H1 (cell line): ENCODE measurements at places on chromosomes 2 and 18.

DNA sequence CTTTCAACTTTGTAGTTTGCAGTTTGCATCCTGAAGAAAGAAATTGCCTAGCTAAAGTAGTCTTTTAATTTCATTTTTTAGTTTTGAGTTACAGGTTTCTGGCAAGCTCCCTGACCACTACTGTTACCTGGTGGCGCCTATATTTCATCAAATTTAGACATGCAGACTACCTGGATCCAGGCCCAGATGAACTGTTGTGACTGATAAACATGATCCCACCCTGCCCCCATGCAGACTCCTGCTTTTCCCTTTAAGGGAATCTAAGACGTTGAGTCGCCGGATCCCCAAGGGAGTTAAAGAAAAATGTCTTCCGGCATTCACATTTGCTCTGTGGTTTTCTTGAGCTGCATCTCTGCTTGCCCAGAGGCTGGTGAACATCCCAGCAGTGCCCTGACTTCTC is 22.2 kb downstream of the METAP1D start:
- no peak for DNase-seq

GRCh38 chr2:35443087-35443486 is 912.5 kb upstream of the CRIM1 start:
- DNase-seq = no peak

- no peak for DNase-seq
Observed at GRCh38 chr2:71710367-71711132, 257.2 kb downstream of the DYSF start.

DNA sequence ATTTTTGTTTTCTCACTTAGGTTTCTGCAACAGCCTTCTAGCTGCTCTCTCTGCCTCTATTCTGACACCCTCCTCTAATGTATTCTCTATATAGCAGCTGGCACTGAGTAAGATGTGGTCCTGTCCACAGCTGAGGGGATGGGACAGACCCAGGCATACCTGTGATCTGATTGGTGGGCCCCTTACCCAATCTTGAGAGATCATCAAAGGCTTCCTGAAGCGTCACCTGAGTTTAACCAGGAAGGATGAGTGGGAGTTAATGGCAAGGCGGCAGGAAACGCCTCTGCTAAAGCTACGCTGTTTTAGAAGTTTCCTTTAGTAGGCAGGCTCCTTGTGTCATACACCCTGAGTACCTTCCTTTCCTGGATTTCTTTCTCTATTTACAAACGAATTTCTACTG is 5.7 kb upstream of the TET3 start:
- no peak for DNase-seq

DNA sequence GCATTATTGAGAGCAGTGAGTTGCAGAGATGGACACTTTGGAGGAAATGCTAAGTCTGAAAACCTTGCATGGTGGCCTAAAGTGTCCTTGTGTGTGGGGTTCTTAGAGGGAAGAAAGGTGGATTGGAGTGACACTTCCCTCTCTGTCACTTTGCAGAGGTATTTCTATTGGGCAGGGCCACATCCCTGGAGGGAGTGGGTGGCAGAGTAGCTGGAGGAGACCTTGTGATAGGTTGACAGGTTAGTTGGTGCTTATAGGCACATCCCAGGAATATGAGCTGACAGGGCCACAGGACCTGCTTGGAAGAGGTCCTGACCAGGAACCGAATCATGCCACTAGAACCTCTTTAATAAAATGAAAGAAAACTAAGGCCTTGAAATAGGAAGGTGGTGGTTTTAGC is 972 bp upstream of the IGFBP5 start:
- DNase-seq = no peak

DNA sequence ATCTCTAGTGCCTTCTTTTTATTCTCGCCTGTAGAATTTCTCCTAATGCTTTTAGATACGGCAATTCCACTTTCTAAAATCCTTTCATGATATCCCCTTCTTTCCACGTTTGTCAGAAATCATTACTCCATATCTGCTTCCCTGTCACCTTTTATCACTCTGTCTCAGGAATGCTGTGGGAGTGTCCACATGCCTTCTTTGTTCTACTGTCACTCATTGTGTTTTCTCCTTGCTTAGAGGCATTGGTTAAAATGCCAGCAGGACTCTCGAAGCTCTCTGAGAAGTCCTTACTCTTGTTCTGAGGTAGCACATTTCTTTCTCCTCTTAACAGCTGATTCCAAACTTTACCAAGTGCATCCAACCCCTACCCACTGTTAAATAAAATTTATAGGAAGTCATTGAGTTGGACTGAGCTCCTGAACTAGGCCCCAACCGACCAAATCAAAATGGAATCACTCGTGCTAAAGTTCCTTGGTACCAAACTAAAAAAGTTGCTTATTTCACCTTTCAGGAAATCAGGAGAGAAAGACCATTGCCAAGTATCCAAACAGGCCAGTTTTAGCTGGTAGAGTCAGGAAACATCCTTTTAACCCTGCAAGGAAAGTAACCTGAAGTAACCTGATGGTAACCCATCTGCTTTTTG is 10.6 kb upstream of the GALNT5 start:
- no peak for DNase-seq

DNA sequence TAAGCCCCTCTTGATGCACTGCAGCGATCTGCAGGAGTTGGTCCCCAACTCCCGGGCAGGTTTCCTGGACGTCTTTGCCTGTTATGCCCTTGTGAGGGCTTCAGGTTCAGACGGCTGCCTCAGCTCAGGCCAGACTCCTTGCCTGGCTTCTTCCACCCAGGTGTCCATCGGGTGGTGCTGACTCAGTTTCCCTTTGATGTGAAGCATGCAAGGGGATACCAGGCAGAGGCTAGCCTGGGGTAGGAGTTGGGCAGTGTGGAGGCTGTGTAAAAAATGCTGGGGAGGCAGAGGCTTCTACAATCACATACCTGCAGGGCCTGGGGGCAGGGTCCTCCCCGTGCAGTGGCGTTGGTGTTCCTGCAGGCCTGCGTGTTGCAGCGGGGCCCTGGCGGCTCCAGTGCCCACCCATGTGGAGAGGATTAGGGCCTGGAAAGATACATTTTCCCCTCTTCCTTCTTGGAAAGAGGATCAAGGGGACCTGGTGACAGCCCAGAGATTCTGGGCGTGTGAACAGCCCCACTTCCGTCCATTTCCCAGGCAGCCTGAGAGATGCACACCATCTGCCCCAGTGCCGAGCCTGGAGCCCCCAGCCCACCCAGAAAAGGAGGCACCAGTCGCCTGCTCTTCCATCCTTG is 338.3 kb downstream of the DYSF start:
- no peak for DNase-seq

DNA sequence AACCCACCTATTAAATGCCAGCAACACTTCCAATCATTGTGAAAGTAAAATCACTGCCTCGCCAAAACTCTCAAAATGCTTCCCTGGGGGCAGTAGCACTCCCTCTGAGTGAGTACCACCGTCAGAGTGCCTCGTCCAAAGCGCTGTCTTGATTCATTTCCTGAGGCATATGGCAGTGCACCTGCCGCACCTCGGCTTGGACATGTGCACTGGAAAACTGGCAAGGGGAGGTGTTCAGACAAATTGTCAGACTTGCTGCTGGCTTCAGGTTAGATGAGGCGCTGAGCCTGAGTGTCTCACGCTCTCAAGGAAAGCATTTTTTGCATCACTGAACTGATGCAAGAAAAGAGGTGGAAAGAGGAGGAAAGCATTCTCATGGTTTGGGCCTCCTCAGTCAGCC is 132.8 kb downstream of the ATL2 start:
- DNase-seq = no peak

DNA sequence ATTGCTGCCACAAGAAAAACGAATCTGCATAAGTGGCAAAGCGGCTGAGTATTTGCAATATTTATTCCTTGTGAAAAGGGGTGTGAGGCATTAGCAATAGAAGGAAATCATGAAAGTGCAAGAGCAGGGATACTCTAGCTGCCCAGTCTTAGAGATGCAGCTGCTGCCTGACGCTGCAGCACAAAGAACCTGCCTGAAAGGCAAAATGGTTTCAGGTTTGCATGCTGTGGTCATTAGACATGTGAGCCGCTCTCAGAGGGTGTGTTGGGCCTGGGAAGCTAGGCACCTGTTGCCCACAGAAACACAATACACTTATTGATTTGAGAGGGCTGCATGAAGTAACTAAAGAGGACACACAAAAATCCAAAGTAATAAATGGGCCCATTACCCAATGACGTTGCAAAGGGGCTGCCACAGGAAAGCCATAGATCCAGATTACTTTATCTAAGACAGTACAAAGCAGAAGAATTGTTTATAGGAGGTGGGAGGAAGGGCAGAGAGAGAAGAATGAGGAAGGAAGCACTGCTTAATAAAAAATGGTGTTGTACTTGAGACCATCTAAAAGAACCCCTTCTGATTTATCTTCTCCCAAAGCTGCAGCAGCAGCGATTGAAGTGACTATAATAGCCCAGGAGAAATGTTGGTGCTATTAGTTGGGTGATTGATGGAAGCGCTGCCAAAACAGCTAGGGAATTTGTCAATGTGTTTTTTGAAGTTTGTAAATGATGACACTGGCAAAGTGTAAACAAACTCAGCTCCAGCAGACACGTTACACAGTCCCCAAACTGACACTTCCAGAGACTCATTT is 492.4 kb upstream of the ACVR2A start:
- DNase-seq = no peak
